ENCODE measurements at places on chromosomes 11 and 22.

DNA sequence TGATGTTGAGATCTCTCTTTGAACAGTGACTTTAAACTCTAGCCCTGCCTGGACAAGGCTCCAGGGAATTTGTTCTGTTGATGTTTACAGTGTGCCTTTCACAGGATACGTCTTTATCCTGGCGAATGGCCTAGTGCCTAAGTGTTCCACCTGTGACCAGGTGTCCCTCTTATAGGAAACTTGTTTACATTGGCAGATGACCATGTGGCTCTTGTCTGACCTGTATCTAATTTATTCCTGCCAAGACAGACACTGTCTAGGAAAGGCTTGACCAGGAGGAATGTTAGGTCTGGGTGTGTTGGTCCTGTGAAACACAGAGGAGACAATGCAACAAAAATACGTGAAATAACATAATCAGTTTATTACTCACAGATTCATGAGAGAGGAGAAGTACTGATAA is 875.6 kb downstream of the METTL15 start:
- DNase-seq: no peak

DNA sequence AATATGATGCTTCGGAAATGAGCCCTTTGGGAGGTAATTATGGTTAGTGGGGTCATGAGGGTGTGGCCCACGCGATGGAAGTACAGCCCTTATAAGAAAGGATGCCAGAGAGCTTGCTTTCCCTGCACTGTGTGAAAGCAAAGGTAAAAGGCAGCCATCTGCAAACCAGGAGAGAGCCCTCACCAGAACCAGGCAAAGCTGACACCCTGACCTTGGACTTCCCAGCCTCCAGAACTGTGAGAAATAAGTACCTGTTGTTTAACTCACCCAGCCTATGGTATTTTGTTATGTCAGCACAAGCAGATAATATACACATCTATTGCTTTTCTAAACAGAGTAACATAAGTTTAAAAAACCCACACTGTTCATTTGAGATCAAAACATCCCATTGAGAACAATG is 50.7 kb downstream of the SYN3 start:
- no peak for DNase-seq

DNA sequence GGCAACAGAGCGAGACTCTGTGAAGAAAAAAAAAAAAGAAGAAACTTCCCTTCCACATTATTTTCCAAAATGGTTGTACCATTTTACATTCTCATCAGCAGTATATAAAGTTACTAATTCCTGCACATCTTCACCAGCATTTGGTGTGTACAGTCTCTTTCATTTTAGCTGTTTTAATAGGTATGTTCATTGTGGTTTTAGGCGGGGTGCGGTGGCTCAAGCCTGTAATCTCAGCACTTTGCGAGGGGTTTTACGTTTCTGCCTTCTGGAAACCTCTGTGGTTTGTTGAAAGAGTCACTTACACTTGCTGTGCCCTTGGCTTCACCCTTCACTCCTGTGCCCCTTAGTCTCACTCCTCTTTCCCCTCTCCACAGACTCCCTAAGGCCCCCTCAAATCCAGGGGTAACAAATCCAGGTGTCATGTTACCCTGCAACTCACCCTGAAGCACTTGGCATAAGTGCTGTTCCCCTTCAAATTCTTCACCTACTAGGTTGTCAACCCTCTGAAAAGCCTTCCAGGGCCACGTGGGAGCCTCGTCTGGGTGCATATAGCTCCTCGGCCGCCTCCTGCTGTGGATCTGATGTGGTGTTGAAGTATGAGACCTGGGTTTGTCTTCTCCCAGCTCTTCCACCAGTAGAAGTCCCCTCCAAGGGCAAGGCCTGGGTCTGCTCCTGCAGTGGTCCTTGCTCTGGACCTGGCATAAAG is 20.8 kb downstream of the TOB2 start:
- no peak for DNase-seq

DNA sequence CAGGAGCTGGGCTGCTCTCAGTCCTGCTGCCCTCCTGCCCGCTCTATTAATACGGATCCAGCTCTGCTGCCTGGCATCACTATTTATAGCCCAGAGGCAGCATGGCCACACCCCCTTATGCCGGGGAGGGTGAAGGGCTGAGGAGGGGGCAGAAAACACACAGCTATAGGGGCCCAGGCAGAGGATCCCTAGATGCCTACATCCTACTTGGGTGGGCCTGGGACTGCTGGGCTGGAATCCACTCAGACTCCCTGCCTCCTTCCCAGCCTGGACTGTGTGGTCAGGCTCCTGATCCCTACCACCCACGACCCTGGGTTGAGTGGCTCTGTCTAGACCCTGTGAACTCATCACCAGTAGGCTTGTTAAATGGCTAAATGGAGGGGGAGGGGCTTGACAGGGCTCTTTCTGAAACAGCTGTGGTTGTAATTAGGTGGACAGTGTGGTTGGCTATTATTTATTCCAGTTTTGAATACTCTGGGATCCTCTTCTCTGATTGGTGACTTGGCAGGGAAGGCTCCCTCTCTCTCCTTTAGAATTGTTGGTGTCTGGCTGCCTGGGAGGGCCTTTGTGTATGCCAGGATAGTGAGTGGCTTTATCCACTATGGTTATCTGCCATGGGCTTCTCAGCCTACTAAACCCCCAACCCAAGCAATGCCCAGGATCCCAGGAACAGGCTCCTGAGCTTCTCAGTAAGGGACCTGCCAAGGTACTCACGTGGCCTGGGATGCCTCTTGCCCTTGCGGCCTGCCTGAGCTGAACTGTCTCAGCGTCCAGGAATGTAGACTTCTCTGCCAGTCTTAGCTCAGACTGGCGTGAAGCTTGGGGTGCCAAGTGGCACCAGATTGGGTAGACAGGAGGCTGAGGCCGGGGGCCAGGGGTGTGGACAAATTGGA is 15.2 kb downstream of the PHLDB1 start:
- DNase-seq: peak; percentile 57

- DNase-seq: no peak
Observed at GRCh38 chr11:18223591-18224387, 12.8 kb downstream of the SAA4 start.

DNA sequence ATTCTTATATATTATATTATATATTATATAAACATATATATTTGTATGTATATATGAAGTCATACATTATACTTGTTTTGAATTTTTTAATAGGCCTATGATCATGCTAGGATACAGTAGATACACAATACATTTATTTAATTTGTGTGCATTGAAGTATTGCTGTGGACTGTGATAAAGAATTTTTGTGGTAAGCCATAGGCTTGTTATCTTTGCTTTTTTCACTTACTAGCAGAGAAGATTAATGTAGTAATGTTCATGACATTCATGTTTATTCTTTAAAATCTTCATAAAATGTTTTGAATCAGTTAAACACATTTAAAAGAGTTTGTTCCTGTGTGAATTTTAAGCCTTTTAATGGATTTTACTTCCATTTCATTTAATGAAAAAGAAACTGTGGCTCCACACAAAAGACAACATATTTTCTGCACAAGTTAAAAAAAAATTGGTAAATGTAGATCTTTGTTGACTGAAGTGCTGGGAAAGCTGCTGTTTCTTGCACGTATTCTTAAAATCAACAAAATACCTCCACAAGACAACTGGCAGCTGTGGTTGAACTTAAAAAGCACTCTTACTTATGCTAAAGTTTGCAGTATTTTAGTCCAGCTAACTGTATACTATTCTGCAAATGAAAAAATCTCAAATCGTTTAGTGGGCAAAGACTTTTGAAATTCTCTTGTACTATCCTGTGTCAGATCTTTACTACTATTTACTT is 156.2 kb downstream of the TMEM135 start:
- DNase-seq: no peak

GRCh38 chr11:70579316-70579955 is 181.1 kb downstream of the CTTN start:
- DNase-seq: no peak

- DNase-seq: no peak
Observed at GRCh38 chr11:112971827-112972226, 10.6 kb downstream of the NCAM1 start.

DNA sequence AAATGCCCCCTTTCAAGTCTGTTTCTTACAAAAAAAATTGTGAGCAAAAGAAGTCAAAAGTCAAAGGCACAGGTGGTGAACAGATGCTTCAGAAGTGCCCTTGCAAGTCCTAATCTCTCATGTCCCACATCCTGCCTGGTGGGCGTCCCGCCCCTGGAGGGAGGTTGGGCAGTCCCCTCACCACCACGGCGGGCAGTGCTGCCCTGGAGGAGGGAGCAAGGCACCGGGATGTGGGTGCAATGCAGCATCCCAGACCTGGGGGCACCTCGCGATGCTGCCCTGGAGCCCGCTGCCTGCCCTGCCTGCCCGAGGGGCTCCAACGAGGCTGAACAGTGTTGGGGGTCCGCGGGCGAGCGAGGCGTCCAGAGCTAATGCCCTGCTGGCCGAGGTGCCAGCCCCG is 15.9 kb downstream of the MRGPRG start:
- DNase-seq: no peak

- no peak for DNase-seq
Observed at GRCh38 chr11:1024597-1025409, 11.7 kb downstream of the MUC6 start.

DNA sequence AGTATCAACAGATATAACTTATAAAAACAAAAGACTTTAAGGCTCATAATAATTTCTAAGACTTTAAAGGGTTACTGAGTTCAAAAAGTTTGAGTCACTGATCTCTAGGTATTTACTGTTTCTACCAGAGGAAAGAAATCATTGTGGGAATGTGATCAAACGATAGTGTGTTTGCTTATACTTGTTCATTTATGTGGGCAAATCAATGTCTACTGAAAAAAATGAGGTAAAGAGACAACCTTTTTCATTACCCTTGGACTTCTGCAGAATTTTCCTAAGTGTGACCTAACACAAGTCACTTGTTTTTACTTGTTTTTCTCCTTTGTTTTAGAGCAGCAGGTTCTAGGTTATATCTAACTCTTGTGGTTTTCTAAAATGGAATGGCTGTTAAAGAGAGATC is 65.4 kb downstream of the PRR5L start:
- no peak for DNase-seq

DNA sequence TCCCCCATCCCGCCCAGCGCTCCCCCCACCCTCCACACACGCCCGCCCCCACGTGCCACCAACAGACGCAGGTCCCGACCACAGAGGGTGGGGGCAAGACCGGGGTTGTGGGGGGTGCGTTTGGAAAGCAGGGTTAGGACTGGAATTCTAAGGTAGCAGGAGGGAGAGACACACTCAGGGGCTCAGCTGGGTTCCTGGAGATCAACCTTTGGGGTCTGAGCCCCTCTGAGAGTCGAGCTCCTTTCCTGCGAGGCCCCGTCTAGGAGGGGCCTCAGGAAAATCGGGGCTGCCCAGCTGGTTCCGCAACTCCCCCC is 429 bp downstream of the PGGHG start:
- no peak for DNase-seq

DNA sequence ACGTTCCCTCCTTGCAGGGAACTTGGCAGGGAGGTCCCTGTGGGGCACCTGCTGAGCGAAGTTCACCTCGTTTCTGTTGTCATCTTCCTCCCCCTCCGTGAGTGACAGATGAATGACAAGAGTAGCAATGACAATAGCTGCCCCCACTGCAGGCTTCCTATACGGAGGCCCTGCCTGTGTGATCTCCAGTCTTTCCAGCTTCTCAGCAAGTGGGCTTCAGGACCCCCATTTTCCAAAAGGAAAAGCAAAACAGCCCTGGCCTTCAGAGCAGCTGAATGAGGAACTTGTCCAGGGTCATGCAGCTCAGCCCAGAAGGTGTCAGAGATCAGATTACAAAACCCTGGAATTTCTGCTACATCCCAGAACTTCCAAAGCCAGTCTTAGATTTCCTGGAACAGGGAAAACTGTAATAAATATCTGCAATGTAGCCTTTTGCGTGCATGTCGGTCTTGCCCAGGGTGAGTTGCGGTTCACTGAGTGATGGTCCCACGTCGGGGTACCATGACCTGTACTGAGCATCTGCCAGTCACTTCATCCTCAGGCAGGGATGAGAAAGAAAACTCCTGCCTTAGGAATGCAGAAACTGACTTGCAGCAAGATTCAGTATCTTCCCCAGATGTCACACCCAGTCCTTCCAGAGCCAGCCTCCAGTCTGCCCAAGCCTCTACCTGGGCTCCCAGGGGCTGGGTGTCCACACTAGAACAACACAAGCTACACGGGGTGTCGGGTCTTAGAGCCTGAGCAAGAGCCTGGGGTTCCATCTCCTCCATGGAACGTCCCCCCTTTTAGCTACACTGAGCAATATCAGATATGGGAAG is 1457.0 kb downstream of the BRD1 start:
- no peak for DNase-seq

- DNase-seq: no peak
Observed at GRCh38 chr22:30832407-30832987, 136.1 kb downstream of the MORC2 start.

- DNase-seq: no peak
Observed at GRCh38 chr22:32634421-32634981, 159.9 kb downstream of the FBXO7 start.

GRCh38 chr11:120034881-120035630 is 102.9 kb downstream of the TRIM29 start:
- no peak for DNase-seq

- DNase-seq: no peak
Observed at GRCh38 chr11:92638678-92639077, 330.8 kb upstream of the MTNR1B start.

DNA sequence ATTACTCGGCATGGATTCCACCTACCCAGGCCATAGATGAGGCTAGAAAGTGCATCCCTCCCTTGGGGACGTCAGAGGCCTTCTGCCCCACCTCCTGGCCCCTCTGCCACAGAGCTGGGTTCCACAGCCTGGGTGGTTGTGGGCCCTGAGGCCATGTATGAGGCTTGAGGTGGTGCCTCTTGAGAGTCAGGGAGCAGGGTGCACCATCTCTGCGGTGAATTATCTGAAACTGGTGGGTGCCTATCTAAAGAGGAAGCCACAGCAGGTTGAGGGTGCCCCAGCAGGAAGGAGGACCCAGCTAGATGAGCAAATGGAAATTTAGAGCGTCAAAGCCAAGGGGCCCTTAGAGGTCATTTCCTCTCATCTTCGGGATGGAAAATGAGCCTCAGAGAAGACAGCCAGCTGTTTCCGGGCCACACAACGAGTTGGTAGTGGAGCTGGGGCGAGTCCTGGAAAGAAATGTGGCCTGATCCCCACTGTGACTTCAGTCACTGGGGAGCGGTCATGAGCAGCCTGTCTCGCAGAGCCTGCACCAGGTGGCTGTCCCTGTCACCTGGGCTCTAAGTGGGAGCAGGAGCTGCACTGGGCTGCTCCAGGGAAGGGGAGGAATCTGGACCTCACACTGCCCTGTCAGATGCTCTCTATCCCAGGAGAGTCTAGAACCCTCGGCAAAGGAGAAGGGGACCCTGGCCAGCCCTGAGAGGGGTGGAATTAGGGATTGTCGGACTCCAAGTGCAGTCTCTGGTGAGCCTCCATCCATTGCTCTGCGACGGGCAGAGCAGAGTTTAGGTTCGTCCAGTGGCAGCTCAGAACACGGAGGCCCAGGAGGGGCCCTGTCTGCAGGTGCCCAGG is 7.3 kb downstream of the ADORA2A start:
- DNase-seq: peak; percentile 24
